ENCODE measurements at places on chromosomes 7 and 10. TPM values are rescaled to one million over a fixed set of nuclear protein-coding genes. Genes with fewer than 3 reads are reported as not detected.

DNA sequence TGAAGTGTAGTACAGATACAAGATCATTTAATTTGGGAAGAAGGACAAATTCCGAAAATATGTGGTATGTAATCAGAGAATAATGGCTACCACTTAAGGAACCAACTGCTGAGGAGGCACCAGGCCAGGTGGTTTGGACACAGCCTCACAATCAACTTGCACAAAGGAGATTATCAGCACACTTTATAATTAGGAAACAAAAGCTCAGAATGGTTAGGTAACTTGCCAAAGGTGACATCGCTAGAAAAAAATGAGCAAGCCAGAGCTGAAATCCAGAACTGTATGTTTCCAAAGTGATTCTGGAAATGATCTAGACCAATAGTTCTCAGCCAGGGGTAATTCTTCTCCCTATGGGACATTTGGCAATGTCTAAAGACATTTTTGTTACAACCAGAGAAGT, 36.6 kb downstream of the ERCC6 start:
- DNase-seq: no peak

DNA sequence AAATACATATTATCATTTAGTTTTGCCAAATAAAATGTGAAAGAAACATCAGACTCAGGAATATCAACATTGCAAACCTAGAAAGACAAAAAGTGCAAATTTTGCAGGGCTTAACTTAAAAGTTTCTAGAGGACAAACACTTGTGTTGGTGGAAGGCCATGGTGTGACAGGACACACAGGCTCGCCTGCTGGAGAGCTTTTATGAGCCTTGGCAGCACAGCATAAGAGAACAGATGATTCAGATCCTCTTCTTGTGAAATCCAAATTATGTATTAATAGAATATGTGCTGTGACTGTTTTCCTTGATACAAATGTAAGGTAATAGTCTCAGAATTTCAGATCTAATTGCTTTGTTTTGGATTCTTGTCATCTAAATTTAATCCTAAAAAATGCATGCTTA, 72.9 kb upstream of the ABCB5 start:
- peak; percentile 10 for DNase-seq

DNA sequence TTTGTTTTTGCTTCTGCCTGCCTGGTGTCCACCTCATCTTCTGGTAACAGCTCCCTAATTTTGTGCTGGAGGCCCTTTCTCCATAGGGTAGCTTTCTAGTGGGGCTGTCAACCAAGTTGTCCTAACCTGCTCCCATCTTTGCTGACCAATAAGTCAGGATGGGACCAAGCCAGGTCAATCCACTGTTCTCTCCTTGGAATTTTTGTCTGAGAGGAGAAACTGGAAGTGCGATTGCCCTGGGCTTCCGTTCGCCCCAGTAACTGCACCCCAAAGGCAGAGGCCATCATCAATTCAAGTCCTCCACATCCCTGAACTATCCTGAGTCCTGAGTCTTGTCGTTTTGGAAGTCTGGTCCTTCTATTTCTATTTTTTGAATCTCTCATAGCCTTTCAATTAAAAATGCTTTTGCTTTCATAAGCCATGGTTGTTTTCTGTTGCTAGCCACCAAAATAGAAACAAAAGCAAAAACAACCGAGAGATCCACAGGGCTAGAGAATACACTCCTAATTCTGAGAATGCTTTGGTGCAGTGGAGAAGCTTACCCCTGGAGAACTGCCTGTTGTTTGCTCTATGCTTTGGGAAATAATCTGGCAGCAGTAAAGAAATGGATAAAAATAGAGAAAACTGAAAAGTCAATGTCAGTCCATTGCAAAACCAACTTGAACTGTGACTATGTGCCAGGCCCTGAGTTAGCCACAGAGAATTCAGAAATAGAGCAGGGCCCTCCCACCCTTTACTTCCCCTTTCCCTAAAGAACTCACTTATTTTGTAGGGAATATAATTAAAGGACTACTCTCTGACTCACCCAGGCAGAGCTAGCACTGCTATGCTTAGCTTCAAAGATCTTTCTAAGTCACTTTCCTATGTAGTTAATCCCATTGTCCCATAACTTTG, 368.1 kb downstream of the CXCL12 start:
- no peak for DNase-seq

- no peak for DNase-seq
Measured at GRCh38 chr10:13298748-13299436, 972 bp downstream of the PHYH start.

DNA sequence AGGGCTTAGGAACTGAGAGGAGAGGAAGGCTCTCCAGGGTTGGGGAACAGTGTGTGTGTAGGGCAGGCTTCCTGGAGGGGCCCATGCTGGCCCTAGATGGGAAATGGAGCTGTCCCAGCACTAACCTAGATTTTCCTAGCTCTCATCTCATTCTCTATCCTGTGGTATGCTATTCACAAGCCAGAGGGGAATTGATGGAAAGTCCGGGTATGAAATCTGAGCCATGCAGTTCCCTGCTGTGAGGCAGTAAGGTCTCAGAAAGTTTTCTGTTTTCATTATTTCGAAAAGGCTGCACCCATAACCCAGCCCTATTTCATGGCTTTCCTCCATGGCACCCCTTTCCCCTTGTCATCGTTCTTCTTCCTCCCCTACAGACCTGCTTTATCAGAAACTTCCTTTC, 220.3 kb downstream of the RPS24 start:
- DNase-seq: no peak

- peak; percentile 55 for DNase-seq
Measured at GRCh38 chr7:73451780-73452398, 18.3 kb downstream of the FZD9 start.

Gene WDR37
- total RNA-seq: 14.1 TPM

- peak; percentile 47 for DNase-seq
Measured at GRCh38 chr10:25226775-25227682, 52.2 kb downstream of the GPR158 start.

Gene PCBD1
- 71.6 TPM for total RNA-seq

DNA sequence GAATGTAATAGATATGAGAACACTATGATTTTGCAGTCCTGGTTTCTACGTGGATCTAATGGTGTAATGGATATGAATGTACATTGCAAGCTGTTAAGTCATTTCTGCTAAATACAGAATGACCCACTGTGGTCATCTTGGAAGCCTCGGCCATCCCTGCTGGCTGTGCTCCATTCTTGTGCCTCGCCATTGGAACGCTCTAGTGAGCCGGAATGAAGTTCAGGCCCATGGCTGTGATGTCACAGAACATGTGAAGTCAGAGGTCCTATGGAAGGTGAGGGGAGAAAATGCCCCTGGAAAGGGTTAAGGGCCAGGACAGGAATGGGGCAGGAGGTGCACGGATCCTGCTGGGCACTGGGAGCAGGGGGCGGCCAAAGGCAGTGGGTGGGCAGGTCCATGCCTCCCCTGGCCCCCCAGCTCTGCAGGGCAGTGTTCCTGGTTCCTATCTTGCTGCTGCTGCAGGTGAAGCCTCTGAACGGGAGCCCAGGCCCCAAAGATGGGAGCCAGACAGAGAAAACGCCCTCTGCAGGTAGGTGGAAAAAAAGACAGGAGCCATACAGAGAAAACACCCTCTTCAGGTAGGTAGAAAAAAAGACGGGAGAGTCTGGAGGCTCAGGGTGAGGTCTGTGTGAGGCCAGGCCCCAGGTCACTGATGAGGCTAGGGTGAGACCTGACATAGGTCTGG, at the start of gene LLCFC1:
Gene LLCFC1 (plus strand): TSS at position 259 of the 685 bp plus-strand sequence. CDS start 138 bp downstream, at position 397.
- DNase-seq: no peak

Data from RPMI7951 (cell line).